Activated CD4-positive, CD25-positive, alpha-beta regulatory T cell treated with anti-CD3 and anti-CD28 coated beads, Interleukin-2, amount 50 U/mL, for 24 hours (primary cell): ENCODE measurements at places on chromosomes 7 and 10.

- no peak for ATAC-seq
Measured at GRCh38 chr7:40799-41750, 151.3 kb upstream of the FAM20C start.

- ATAC-seq, result peak; percentile 15
Measured at GRCh38 chr10:62638062-62638477, 166.4 kb upstream of the ADO start.

- no peak for ATAC-seq
Measured at GRCh38 chr10:1086787-1087186, 30.6 kb downstream of the WDR37 start.

DNA sequence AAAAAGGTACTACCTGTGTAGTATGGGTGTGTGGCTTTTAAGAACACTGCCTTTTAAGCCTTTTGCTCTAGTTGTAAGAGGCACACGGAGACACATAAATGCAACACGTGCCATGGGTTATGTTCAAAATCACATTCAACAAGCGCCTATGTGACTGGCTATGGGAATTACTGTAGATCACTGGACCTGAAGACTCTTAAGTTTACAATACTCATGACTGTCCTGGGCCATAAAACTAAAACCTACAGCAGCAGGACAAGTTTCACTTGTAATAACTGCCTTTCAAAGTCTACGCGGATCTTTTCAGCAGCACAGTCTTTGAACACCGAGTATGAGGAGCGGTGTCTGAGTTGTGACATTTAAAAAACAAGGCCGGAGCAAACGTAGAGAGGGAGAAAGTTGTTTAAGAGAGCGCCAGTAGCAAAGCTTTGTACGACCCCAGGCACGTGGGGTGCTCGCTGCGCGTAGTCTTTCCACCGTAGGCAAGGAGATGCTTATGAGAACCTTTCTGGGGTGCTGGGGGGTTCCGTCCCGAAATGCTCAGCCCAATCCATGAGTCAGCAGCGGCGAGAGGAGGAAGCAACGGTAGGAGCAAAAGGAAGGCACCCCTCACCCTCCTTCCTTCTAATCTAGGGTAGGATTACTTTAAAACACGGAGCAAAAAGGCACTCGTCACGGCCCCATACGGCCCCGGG, 662 bp downstream of the DNAJC2 start:
- no peak for ATAC-seq

DNA sequence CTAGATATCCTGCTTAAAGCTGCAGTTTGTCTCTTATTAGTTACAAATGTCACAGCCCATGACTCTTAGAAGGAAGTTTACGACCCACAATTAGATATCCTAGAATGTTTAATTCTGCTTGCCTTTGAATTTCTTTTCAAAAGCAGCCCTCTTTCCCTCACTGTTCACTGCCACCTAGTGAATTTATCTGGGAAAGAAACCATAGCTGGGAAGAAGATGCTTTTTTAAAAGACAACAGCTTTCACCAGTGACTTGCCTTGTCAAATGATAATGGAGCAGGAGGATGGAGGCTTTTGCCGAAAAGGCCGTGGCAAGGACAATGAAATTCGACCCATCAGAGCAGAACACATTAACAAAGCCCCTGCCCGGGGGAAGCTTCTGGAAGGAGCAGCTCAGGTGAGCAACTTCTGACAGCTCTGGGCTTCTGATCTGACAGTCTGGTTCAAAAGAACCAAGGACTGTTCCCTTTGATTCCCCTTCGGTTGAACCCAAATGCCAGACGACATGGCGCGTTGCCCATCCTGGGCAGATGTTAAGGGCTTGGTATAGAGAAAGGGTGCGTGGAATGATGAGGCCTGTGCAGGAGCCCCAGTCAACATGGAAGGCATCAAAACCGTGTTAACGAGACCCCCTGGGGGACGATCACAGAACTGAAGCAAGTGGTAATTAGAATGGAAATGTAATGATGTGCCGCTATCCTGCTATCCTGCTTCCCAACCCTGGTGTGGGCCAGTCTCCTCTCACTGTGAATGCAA, 236.8 kb downstream of the FRMD4A start:
- no peak for ATAC-seq

DNA sequence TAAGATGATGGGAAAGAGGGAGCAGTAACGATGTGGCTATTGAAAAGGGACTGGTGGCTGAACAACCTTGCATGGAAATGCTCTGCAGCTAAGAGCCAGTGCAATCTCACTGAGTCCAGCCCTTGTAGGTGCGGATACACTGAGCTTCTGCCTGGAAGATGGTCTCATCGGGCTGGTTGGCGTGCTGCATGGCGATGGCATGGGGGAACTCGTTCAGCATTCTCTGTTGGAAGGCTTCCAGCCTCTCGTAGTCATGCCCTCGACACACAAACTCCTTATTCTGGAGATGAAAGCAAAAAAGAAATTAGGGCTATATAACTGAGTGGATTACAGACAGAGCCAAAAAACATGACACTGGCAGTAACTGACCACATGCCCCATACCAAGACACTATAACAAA, 197.8 kb upstream of the IMMP2L start:
- ATAC-seq, result no peak
